ENCODE measurements at places on chromosomes 1 and 21. TPM values are rescaled to one million over a fixed set of nuclear protein-coding genes. Genes with fewer than 3 reads are reported as not detected.

The TMEM82 gene
- not detected for total RNA-seq

The GPR153 gene
- 4.6 TPM for total RNA-seq

The KRTAP12-2 gene
- not detected for total RNA-seq

The RAVER2 gene
- total RNA-seq, result 5.9 TPM

The THAP3 gene
- total RNA-seq, result 14.7 TPM

The BCAN gene
- 0.37 TPM for total RNA-seq

The TNNT2 gene
- 0.37 TPM for total RNA-seq

The TCHH gene
- 0.22 TPM for total RNA-seq

The SNX7 gene
- total RNA-seq, result 22.8 TPM

The PPFIA4 gene
- total RNA-seq, result 0.49 TPM

The GBP4 gene
- total RNA-seq, result 0.05 TPM

The HES2 gene
- total RNA-seq, result 5.0 TPM

The CFAP107 gene
- not detected for total RNA-seq

The OR2T2 gene
- total RNA-seq, result not detected

The HSPB7 gene
- total RNA-seq, result not detected

The SEMA4A gene
- 4.7 TPM for total RNA-seq

The INKA2 gene
- 3.5 TPM for total RNA-seq

The MT1HL1 gene
- not detected for total RNA-seq

The SLC25A44 gene
- 32.3 TPM for total RNA-seq

The NR1I3 gene
- total RNA-seq, result not detected

The KLF17 gene
- not detected for total RNA-seq

The CFHR5 gene
- not detected for total RNA-seq

The RGSL1 gene
- total RNA-seq, result not detected

The C1QTNF12 gene
- 1.5 TPM for total RNA-seq

The LCE1E gene
- 1.3 TPM for total RNA-seq

The SLAMF6 gene
- not detected for total RNA-seq
